ENCODE measurements at places on chromosomes 12 and 14.

GRCh38 chr12:102948941-102949352, 8.5 kb upstream of the ASCL1 start:
- DNase-seq = peak; percentile 70

- DNase-seq = no peak
These were observed 263.9 kb downstream of the FBXL14 start for GRCh38 chr12:1330477-1330827.

DNA sequence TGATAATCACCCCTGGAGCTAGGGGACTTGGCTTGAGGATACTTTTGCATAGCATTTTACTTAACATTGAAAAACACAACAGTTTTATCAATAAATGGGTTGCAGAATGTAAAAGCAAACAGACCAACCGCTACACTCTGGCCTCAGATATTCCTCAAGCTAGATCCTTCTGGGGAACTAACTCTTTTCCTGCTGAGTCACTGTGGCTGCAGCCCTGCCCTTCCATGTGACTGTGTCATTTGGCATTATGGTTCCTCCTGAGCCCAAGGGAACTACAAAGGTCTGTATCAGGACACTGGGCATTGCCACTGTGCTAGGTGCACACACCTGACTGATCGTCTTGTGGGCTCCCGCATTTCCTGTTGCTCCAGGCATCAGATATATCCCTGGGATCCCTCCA, 56.6 kb downstream of the TTC9 start:
- no peak for DNase-seq

DNA sequence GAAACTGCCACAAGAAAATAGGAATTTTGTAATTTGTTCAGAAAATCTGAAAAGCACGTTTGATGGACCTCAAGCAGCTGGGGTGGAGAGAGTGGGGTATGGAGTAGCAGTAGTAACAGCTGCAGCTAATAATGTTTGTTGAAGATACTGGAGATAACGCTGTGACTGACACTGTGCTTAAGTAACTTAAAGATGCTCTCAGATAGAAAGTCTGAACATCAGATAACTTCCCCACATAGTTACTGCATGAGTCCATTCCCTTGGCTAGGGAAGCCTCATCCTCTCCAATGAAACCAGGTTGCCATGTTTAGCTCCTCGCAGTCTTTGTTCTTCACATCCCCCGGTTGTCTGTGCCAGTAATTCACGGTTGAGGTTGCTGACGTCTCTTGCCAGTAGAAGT, 24.9 kb downstream of the RMST start:
- DNase-seq = no peak

DNA sequence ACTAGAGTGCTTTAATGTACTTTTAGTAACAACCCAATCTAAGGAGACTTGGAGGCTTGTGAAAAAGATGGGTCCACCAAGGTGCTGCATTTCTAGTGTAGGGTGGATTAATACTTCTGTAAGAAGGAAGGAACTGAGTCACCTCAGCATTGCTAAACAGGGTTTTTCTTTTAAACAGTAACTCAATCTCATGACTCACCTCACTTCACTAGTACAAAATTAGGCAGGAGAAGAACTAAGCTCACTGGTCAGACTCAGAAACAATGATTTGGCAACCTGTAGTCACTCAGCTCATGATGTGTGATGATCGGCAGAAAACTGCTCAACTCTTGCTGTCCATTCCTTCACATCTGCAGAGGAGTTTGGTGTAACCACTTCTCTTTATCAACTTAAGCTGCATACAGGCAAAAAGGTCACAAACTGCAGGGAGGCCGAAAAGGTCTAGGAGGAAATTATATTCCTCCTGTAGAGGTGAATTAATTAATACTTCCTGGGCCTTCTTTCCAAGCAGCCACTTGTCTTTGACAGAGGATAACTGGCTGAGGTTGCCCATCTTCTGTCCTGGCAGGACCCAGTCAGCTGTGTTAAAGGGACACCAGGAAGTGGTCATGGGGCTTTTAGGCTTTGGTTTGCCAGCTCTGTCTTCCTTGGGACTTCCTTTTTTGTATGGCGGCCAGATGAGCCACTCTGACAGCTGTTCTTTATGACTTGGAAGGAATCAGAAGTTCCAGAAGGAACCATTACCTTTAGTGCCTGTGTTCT, 466.9 kb downstream of the FUT8 start:
- DNase-seq = no peak

DNA sequence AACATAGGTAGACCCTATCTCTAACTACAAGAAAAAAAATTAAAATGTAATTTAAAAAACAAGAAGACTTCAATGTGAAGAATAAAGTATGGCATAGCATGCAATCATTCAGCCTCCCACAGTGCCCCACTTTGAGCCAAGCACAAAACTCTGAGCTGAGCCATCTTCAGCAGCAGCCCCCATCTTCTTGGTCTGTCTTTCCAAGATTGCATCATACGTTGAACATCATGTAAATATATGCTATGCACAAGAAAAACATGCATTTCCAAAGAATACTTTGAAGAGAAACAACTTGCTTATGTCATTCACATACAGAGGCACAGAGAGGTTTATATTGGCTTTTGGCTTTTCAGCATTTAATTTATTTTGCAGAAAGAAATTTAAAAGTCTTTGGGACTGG, 105.8 kb upstream of the TMPO start:
- DNase-seq = no peak

DNA sequence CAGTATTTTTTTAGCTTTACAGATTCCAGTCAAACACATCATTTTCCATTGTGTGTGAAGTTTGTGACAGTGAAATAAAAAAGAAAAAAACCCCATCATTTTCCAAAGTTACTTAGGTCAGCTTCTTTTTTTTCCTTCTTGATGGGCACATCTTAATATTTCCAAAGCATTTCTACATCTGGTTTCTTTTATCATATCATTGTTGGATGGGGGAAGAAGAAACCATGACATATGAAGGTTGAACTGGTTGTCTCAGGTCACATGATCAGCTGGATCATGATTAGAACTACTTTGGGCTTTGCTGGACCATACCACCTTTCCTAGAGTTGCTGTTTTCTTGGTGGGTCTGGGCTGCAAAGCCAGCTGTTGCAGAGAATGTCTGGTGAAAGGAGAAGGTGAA, 59.8 kb downstream of the FOS start:
- DNase-seq = no peak
